Lung (tissue), 17 donors: ENCODE measurements at places on chromosomes 3 and 15.
A peak's percentile ranks its signal among the peaks of the same experiment; 100 is the strongest.

DNA sequence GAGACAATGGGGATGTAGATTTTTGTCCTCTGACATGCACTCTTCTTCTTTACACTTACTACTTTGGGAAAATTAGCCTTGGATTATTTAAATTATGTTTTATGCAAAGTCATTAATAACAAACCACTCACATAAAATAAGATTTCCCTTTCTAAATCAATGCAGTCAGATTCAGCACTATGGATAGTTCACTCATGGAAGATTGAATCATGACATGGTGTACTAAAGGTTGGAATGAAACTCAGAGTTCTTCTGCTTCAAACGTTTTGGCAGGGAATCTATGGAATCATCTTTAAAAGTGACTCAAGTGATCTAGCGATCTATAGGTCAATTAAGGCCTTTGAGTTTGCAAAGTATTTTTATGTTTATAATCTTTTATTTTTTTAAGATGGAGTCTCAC, 154.3 kb downstream of the KCNMB2 start:
- H3K27me3 ChIP-seq, result no peaks in the 10 kb centered on the region
- no peak overlapping the region for H3K4me3 ChIP-seq
- no peak for DNase-seq
- H3K27ac ChIP-seq, result no peak overlapping the region

GRCh38 chr15:85312486-85312885, 67.9 kb upstream of the AKAP13 start:
- no peak overlapping the region for H3K4me3 ChIP-seq
- no peaks in the 10 kb centered on the region for H3K36me3 ChIP-seq
- H3K4me1 ChIP-seq, result no peaks in the 10 kb centered on the region
- H3K27ac ChIP-seq, result no peak overlapping the region

DNA sequence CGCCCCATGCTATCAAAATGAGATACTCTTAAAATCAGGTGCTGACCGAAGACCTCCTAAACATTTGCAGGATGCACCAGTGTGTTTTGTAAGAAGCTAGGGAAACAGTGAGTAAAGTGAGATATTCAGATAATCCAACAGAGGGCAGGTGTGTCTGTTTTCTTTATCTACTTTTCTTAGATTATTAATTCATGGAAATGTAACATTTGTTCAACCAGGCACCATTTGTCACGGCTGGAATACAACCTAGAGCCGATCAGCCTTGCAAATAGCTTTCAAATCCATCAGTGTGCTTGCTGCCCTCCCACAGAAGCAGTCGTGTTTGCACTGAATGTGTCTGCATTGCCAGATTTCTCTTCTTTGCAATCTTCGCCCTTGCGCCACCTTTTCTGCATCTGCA, 201.9 kb upstream of the CHRM5 start:
- H3K36me3 ChIP-seq, result no peaks in the 10 kb centered on the region
- no peak for DNase-seq
- no peak overlapping the region for H3K27ac ChIP-seq
- H3K27me3 ChIP-seq, result no peaks in the 10 kb centered on the region

GRCh38 chr3:122858373-122858772, 63.5 kb downstream of the SLC49A4 start:
- peak; percentile 33 for DNase-seq
- H3K36me3 ChIP-seq, result peaks cover 6% of the 10 kb centered on the region
- H3K27ac ChIP-seq, result no peak overlapping the region
- no peak overlapping the region for H3K4me3 ChIP-seq
- H3K4me1 ChIP-seq, result no peaks in the 10 kb centered on the region
- no peaks in the 10 kb centered on the region for H3K27me3 ChIP-seq

DNA sequence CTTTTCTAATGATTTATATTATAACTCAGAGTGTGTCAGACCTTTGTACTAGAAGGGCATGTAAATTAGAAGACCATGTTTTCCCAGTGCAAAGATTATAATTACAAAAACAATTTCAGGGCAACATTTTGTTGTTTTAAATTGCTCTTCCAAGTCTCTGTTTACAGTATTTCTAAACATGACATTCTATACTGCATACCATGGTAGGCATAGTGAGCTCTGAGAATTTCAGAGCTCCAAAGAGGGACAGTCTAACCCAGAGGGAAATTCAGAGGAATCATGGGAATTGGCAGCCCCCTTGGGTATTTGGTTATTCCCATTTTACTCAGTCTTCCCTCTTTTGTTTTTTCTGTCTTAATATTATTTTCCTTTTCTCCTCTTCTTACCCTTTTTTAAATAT, 361.5 kb upstream of the SEMA6D start:
- H3K4me3 ChIP-seq, result no peak overlapping the region
- H3K36me3 ChIP-seq, result no peaks in the 10 kb centered on the region
- H3K27me3 ChIP-seq, result no peaks in the 10 kb centered on the region
- H3K4me1 ChIP-seq, result no peaks in the 10 kb centered on the region

DNA sequence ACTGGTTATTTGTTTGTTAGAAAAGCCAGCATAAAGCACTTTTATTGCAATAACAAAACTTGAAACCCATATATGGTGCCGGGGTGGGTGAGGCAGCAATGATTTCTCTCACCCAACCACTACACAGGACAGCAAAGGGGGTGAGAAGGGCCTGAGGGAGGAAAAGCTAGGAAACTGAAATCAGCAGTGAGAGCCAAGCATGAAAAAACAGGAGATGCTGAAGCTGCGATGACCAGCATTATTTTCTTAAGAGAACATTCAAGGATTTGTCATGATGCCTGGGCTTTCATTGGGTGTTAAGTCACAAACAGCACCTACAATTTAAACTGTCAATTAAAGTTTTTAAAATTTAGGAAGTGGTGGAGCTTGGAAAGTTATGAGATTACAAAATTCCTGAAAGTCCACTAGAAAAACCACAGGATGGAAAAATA, 11.9 kb upstream of the TM4SF4 start:
- no peaks in the 10 kb centered on the region for H3K27me3 ChIP-seq
- H3K4me3 ChIP-seq, result no peak overlapping the region

DNA sequence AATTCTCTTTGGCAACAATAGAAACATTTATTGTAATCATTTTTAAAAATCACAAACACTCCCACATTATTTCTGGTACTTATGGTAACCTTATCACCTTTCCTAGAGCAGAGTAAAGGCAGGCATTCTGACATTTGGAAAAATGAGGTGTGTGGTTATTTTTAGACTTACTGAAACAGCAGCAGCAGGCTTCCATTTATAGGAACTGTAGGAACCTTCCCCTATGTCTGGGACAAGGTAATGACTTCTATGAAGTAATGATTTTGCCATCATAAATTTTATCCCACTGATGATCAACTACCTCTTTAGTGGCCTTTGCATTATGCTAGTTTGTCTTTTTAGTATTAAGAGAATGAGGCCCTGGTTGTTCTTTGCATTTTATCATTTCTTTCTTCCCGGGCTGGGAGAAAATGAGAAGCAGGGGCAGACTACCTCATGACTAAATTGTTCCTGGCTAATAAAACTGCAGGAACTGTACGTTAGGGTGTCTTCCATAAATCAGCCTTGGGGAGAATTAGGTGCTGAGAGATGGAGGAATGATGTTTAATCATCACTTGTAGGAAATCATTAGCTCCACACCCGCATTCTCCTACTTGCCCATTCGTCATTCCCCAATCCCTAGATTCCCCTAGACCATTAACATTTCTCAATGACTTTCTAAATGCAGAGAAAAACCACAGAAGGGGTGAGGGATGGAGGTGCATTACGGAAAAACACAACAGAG, 680.3 kb downstream of the AGBL1 start:
- DNase-seq, result no peak
- no peaks in the 10 kb centered on the region for H3K36me3 ChIP-seq
- H3K27me3 ChIP-seq, result no peaks in the 10 kb centered on the region

- H3K27ac ChIP-seq, result peak overlapping the region; percentile 89
- peaks cover 17% of the 10 kb centered on the region for H3K36me3 ChIP-seq
- peaks cover 6% of the 10 kb centered on the region for H3K4me1 ChIP-seq
- no peak for DNase-seq
Observed at GRCh38 chr3:47825590-47825989, 22.7 kb downstream of the DHX30 start.

DNA sequence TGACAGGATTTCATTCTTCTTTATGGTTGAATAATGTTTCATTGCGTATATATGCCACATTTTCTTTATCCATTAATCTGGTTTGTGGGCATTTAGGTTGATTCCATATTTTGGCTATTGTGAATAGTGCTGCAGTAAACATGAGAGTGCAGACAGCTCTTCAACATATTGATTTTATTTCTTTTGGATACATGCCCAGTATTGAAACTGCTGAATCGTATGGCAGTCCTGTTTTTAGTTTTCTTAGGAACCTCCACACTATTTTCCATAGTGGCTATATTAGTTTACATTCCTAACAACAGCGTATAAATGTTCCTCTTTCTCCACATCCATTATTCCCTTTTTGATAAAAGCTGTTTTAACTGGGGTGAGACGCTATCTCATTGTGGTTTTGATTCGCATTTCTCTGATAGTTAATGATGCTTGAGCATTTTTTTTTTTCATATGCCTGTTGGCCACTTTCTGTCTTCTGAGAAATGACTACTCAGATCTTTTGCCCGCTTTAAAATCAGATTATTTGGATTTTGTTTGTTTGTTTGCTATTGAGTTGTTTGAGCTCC, 21.7 kb downstream of the AQP9 start:
- DNase-seq, result no peak
- no peaks in the 10 kb centered on the region for H3K36me3 ChIP-seq
- H3K27me3 ChIP-seq, result no peaks in the 10 kb centered on the region
- peaks cover 11% of the 10 kb centered on the region for H3K4me1 ChIP-seq
